ENCODE measurements at places on chromosomes 6 and 20.
A peak's percentile ranks its signal among the peaks of the same experiment; 100 is the strongest.

DNA sequence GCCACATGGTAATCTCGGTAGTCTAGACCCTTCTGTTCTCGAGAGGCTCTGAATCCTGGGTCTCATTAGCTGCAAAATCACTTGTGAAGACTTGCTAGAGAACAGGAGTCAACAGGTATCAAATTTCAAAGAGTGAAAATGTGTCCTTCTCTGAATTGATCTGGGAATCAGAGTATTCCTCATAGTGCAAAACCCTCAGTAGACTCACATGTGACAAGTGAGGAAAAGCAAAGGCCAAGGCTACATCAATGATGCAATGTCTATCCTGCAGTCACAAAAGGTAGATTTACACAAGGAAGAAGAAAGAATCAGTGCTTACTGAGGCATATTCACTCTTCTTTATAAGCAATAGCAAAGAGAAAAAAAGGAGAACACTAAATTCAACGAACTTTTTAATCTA is 1220.0 kb upstream of the GJE1 start:
- no peak for ATAC-seq

- no peak for ATAC-seq
Observed at GRCh38 chr6:40723967-40724366, 136.8 kb upstream of the LRFN2 start.

GRCh38 chr6:34795836-34796425 is 4.0 kb downstream of the BLTP3A start:
- no peak for ATAC-seq

DNA sequence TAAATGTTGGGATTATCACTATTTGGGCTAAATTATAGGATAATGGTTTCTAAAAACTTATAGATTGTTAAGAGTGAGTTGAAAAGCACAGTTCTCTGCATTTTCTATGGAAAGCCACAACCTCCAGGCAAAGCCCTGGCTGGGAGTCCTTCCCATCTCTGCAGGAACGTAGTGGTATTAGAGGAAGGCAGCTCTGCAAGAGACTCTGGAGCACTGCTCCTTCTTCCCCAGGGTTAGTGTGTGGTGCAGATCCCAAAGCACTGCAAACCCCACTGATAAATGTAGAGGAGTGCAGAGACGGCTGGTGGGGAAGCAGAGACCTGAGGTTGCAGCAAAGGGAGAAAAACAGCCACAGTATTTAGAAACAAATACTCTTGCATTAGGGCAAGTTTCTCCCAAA is 225.3 kb downstream of the TINAG start:
- ATAC-seq: no peak

- no peak for ATAC-seq
Observed at GRCh38 chr20:10042086-10042485, 7.3 kb downstream of the ANKEF1 start.

DNA sequence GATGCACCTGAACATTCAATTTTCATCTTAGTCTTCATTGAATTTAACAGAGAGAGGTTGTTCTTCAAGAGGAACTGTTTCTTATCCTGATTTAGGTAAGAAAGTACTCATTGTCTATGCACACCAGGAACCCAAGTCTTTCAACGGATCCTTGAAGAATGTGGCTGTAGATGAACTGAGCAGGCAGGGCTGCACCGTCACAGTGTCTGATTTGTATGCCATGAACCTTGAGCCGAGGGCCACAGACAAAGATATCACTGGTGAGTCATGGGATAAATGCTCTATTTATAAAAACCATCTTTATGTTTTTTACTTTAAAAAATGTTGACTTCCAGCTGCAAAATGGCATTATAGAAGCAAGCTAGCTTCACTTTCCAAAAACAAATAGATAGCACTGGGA is 10.2 kb downstream of the NQO2 start:
- ATAC-seq: no peak

DNA sequence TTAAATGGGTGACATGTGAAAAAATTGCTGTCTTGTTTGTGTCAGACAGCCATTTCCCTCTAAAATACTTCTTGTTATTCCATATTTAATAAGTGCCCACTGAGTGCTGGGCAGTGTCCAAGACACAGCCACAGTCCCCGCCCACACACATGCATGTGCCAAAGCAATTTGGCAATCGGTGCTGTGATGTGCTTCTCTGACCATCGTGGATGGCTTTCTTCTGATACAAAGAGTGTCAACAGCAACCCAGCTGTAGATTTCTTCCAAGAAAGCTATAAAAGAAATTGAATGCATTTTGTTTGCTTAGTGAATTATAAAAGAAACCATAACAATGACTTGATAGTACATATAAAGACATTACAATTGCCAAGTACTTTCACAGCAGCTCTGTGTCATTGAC is 140.5 kb upstream of the ATXN1 start:
- ATAC-seq: no peak

- ATAC-seq: no peak
Observed at GRCh38 chr6:165660857-165661663, 2.0 kb downstream of the PDE10A start.

GRCh38 chr20:20594171-20594530 is 118.3 kb downstream of the RALGAPA2 start:
- no peak for ATAC-seq

DNA sequence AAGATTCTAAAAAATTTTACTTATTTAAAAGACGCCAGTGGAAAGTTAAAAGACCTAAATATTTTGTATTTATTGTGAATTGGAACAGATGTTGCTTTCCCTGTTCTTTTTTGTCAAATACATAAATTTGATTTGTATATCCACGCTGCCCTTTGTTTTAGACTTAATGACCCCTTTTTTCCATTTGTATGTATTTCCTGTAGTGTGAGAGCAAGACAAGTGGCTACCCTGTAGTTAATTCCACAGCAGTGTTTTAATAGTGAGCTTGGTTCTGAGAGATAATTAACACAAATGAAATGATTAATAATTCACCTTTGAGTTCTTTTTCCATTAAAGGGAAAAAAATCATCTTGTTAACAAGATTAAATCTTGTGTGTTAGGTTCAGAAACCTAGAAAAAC is 16.6 kb downstream of the SH3BGRL2 start:
- no peak for ATAC-seq

GRCh38 chr20:58398254-58398653 is 9.2 kb downstream of the VAPB start:
- ATAC-seq: no peak

- ATAC-seq: no peak
Observed at GRCh38 chr6:111480988-111481822, 1.8 kb downstream of the REV3L start.

- ATAC-seq: no peak
Observed at GRCh38 chr6:6458172-6458571, 130.3 kb upstream of the LY86 start.

GRCh38 chr6:39102071-39102820 is 12.7 kb downstream of the SAYSD1 start:
- no peak for ATAC-seq

GRCh38 chr20:45405571-45406259 is 2.4 kb upstream of the DBNDD2 start:
- peak; percentile 32 for ATAC-seq

GRCh38 chr6:170446841-170447560 is 106.1 kb downstream of the PSMB1 start:
- no peak for ATAC-seq

DNA sequence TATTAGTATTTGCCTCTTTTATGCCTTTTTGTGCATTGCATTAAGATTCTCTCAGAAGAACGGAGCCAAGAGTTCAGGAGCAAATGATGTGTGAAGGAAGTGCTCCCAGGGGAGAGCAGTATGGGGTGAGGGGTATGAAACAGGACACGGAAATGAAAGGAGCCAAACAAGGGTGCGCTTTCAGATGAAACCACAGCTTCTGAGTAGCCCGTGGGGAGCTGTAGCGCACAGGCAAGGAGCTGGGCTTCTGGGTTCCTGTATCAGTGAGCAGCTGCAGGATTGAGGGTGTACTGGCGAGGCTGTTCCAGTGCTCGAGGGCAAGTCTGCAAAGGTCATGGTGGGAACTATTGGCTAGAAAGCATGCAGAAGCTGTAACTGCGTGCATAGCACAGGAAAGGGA is 25.4 kb downstream of the ANKEF1 start:
- no peak for ATAC-seq

DNA sequence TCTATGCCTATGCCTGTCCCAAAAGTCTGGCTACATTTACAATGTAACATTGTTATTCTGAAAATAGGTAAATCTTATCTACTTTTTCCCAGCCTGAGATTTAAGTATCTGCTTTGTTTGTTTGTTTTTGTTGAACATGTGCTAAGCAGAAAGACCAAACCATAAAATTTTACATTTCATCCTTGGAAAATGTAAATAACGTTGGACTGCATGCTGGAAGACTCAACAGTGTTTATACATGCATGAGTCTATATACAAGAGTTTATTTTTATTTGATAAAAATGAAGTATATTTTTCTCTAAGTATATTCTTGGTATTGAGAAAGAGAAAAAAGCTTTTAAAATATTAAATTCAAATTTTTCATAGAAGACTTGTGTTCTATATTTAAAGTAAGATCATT is 12.1 kb upstream of the PDE10A start:
- ATAC-seq: no peak

DNA sequence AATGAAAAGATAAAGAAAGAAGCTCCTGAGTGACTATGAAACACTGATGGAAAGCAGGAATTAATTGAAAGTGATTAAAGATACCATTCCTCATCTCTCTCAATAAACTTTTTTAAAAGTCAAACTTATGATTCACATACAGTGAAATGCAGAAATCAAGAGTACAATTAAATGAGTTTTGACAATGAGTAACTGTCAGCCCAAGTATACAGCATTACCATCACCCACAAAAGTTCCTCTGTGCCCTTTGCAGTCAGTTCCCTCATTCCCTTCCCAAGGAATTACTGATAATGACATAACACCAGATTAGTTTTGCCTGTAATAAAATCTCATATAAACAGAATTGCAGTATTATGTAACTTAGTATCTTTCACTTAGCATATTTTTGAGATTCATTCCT is 44.5 kb downstream of the ATG5 start:
- no peak for ATAC-seq

DNA sequence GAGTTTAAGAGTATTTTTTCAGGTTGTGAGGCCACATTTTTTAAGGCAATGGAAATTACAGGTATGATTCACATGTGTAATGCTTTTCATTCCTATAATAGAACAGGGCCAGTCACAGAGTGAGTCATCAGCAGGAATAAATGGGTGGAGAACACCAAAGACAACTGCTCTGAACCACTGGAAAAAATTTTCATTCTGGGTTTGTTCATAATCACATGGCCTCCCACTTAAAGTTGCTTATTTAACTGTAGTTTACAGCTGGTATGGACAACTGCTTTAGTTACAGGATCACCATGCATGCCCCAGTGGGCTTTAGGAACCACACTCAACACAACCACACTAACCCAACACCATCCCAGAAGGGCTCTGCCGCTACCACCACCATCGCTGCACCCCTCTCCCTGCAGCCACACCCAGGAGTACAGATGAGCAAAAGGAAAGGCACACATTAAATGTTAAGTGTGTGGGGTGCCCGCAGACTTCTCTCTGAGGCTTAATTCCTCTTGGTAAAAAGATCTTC is 107.0 kb upstream of the DST start:
- ATAC-seq: no peak

DNA sequence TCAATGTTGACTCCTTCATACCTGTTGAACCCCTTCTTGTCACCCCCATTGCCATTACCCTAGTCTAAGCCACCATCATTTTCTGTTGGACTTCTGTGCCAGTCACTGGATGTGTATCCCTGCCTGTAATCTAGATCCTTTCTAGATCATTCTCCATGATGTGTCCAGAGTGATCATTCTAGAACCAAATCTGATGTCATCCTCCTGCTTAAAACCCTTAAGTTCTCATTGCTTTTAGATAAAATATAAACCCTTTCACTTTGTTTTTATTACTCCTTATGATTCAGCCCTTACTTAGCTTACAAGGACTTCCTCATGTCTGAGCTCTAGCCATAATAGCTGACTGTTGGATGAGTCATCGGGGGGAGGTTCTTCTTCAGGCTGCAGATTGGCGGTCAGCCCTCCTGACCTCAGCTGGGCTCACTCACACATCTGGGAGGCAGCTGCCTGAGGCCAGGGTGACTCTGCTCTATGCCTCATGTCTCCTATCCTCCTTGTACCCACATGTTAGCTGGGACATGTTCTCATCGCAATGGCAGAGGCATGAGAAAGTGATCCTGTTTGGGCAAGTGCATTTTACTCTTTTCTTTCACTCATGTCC is 287.6 kb downstream of the ESR1 start:
- ATAC-seq: peak; percentile 78

DNA sequence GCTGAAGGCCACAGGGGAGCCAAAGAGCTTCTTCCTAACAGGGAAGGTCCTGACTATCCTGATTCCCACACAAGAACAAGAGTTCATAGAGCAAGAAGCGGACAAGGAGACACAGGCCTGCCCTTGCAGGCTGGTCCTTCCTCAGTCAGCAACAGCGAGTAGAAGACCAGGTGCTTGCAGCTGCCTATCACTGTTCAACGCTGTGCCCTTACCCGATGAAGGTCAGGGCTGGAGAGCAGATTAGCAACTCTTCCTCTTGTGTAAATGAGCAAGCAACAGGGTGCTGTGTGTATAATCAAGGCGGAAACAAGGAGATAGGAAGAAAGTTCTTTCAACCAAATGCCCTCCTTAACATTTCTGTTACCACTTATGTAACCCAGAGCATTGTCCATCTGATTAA is 115.3 kb upstream of the SPACA1 start:
- ATAC-seq: no peak

GRCh38 chr20:22905658-22906057 is 129.5 kb upstream of the SSTR4 start:
- no peak for ATAC-seq

DNA sequence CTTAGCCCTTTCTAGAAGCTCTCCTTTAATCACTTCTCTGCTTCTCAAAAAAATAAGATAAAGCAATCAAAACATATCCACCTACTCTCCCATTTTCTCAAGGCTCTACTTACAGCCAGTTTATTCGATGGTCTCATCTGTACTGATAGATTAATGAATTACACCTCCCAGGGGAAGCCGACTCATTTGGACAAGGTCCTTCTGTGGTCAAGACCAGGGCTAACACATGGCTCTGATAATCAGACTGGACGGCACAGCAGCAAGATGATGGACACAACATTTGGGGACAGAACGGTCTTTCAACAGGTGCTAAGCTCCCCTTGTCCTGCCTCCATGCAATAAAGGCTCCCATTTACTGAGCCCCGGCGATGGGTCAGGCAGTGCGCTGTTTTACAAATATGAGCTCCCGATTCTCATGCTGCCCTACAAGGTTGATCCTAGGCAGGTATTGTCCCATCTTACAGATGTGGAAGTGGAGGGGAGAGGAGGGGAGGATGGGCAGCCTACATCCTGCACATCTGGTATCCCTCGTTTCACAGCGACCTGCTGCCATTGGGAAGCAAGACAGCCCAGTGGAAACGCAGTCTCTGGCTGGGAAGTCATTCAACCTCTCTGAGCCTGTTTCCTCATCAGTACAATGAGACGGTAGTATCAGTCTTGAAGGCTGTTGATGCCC is 15.7 kb downstream of the CPNE5 start:
- ATAC-seq: no peak

DNA sequence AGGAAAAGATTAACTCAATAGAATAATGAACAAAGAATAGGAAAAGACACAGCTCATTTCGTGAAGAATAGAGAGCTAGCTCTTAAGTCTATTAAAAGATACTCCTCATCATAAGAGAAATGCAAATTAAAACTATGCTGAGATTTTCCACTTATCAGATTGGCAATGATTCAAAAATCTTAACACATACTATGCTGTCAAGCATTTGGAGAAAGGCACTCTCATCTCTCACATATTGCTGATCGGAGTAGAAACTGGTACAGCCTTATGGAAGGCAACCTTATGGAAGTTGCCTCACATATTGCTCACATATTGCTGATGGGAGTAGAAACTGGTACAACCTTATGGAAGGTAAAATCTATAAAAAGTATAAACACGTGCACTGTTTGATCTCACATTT is 21.4 kb upstream of the PLAGL1 start:
- no peak for ATAC-seq

Measured in activated CD4-positive, CD25-positive, alpha-beta regulatory T cell treated with anti-CD3 and anti-CD28 coated beads, Interleukin-2, amount 50 U/mL, for 24 hours (primary cell).